ENCODE measurements at places on chromosomes 3 and 15.

- DNase-seq, result no peak
Measured at GRCh38 chr3:98745718-98746117, 17.4 kb upstream of the ST3GAL6 start.

DNA sequence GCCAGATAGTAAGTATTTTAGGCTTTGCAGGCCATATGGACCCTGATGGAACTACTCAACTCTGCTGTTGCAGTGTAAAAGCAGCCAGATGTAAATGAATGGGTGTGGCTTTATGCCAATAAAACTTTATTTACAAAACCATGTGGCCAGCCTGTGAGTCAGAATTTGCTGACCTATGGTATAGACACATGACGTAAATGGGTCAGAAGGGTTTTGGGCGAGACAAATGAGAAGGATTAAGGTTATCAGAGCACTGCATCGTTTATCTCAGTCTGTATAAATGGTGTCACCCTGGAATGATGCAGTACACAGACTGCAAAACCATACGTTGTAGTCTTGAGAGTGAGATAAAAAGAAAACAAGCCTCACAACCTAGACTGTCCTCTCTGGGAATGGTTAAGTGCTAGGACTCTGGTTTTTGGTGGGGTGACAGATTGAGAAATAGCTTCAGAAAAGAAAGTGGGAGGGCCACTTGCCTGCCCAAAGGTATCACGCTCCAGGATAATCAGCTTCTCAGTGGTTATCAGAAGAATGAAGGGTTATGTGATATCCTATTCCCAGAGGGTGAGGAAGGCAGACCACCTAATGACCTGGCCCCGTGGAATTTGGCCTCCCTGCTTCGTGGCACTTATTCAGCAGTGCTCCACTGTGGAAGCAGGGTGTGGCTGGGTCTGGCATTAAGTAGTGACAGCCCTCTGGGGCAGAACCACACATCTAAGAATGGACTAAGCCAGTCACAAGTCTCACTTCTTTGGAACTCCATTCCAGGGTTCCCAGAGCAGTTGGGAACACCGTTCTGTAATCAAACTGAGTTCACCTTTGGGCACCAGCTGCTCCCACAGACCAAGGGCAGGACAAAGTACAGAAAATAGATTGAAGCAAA lies 46.1 kb downstream of the ABHD5 start:
- no peak for DNase-seq

GRCh38 chr3:166663194-166663593 lies 716.9 kb downstream of the ZBBX start:
- DNase-seq, result no peak

DNA sequence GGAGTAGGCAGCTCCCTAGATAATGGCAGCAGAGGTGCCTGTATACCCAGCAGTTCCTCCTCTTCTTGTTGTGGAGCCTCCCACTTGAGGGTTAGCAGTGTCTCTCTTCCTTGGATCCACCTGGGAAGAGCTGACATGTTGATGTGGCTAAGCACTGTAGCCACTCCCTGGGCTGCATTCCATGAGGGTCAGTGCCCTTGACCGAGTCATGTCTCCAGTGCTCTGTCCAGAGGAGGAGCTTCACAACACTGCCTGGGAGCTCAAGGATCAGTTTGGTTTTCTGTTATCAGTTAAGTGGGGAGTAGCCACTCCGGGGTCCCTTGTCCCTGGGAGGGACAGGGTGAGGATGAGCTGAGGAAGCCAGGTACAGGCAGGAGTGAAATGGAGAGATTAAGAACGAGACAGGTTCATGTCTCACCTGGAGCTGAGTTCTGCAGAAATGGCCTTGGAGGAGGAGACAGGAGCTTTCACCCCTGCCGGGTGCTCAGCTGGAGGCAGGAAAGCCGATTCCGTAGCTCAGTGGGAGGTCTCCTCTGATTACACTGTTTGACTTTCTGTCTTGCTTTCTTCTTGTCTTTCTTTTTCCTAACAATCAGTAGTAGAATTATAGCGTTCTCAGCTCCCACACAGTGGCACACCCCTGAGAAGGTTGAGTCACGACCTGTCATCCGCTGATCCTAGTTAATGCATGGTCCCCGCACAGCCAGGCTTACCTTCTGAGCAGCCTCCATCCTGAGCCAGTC lies 57.9 kb upstream of the SEC22A start:
- DNase-seq, result no peak

GRCh38 chr15:71734709-71735384 lies 75.5 kb upstream of the NR2E3 start:
- no peak for DNase-seq

GRCh38 chr15:98144388-98144787 lies 183.9 kb downstream of the ARRDC4 start:
- no peak for DNase-seq

GRCh38 chr15:59933607-59934006 lies 70.5 kb upstream of the FOXB1 start:
- DNase-seq, result no peak

DNA sequence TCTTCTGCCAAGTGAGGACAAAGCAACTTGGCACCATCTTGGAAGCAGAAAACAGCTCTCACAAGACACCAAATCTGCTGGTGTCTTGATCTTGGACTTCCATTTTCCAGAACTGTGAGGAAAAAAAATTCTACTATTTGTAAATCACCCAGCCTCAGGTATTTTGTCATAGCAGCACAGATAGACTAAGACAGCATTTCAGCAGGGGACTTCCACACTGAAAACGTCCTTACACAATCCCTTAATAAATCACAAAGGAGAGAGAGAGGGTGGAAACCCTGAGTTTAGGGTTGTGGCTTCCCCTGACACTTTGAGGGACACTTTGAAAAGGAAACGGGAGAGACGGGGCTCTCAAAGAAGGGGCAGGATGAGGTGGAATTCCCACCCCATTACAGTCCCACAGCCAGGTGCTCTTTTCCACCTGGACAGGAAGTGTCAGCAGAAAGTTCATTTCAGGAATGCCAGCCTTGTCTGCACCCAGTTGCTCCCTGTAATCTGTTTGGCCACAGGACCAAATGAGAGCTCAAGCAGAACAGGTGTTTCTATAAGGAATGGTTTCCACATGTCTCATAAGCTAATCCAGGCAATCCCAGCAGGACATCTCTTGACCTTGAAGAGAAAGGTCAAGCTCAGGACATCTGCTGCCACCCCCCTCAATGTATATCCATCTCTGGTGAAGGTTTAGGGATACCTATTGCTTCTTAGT lies 51.3 kb downstream of the MYLK start:
- DNase-seq, result no peak

DNA sequence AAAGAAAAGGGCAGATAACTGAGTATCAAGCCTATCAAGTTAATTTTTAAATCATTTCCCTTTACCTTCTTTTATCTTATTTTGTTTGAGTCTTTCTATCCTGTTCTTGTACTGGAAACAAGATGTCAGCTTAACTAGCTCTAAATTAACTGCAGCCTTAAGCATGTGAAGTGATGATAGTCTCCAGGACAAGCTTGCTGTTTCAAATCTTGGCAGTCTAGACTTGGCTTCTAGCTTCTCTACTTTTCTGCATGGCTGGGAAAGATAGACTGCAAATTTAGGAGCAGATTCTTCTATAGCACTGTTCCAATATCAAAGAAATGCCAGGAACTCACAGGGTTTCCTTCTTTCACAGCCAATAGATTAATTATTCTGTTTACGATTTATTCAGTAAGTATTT lies 1034.4 kb downstream of the TUSC7 start:
- no peak for DNase-seq

GRCh38 chr3:27171113-27171512 lies 198.1 kb downstream of the NEK10 start:
- DNase-seq, result no peak

- DNase-seq, result no peak
Measured at GRCh38 chr3:13023235-13023970, 49.8 kb downstream of the IQSEC1 start.

GRCh38 chr15:80324545-80325080 lies 72.6 kb upstream of the CTXND1 start:
- DNase-seq, result no peak

DNA sequence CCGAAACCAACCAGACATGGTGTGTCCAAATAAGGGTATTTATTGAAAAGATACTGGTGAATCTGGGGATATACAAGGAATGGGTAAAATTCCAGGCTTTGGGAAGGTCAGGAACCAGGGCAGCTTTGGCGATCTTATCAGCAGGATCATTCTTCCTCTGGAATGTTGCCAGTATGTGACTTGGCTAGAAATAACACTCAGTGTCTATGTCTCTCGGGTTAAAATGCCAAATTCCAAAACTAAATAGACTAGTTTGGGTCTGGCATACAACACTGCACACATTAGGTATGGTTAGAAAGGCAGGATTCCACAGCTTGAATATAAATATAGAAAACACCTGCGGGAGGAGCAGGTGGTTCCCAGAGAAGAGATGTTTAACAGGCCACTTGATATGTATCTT lies 220.2 kb upstream of the CD96 start:
- no peak for DNase-seq

- DNase-seq, result no peak
Measured at GRCh38 chr3:110378481-110378880, 693.1 kb upstream of the NECTIN3 start.

DNA sequence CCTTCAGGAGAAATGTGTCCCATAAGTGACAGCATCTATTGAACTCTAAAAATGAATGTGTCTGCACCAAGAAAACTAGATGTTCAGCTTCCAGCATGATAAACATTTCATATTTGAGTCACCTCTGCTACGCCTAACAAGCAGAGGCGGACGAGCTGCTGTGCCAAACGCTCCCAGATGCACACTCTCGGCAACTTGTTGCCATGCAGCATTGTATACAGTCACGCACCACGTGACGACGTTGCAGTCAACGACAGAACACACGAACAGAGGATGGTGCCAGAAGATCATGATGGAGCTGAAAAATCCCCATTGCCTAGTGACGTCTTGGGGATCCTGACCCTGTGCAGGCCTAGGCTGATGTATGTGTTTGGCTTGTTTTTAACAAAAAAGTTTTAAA lies 137.5 kb downstream of the XXYLT1 start:
- no peak for DNase-seq

- DNase-seq, result no peak
Measured at GRCh38 chr3:157582637-157582973, 79.4 kb upstream of the VEPH1 start.

DNA sequence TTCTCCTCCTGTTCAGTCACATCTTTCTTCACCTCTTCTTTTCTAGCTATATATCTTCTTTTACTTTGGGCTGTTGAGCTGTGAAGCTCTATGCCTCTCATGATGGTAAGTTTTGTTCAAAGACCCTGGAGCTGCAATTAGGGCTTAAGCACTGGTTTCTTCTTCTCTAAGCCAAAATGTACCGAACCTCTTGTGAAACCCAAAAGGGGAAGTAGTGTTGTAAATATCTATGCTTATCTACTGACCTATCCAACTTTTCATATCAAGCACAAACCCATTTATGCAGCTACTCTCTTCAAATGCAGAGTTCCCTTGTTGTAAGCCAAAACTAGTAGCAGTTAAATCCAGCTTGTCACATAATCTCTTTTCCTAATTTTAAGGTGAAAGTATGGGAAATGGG lies 123.6 kb upstream of the CD96 start:
- no peak for DNase-seq

Measured in stimulated activated CD8-positive, alpha-beta memory T cell treated with anti-CD3 and anti-CD28 coated beads, Interleukin-4, amount 100 ng/mL, for 4 hours (primary cell).